ENCODE measurements at places on chromosomes 2 and 18.

DNA sequence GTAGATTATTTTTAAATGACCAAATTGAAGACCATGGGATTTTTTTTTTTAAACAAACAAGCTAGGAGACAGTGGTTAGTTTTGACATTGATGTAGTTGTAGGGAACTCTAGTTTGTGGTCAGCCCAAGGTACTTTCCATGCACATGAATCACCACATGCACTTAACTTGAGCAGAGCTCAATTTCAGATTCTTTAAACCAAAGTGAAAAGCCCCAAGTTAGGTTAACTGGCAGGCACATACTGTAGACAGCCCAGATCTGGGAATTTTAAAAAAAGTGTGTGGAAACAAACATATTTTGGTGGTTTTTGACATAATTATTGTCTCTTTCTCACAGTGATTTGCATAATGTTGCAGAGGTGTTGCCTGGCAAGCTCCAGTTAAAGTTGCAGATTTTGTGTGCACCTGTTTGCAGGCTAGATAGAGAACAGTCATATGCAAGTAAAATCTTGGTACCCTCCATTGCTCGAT is 88.4 kb downstream of the BCL2L11 start:
- DNase-seq, result no peak

DNA sequence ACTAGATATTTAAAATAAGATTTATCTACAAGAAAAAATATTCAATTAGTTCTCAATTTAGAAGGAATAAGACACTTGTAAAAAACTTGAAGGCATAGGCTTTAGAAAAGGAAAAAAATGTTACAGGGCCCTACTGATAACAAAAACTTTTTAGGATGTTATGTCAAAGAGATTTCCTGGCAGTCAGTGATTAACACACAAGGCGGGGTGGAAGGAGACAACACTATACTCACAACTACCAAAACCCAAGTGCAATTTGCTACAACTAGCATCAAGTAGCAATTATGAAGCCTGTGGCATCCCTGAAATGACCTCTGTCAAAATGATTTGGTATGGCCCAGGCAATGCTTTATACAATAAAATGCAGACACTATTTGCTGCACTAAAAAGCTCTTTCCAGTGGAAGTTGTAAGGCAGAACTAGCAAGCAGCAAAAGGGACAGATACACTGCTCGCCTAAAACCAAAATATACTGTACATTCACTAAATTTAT is 15.3 kb downstream of the STRN start:
- no peak for DNase-seq

DNA sequence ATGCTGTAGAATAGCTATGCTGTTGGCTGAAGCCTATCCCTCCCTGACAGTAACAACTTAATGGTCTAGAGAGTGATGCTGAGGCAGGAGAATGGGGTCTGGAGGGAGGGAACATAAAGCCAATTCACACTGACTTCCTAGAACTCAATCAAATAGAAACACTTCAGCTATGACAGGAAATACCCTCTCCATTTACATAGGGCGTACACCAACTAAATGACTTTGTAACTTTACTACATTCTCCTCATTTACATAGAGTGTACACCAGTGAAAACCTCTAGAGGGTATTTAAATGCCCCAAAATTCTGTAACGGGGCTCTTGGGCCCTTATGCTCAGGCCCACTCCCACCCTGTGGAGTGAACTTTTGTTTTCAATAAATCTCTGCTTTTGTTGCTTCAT is 41.5 kb downstream of the YPEL5 start:
- no peak for DNase-seq

DNA sequence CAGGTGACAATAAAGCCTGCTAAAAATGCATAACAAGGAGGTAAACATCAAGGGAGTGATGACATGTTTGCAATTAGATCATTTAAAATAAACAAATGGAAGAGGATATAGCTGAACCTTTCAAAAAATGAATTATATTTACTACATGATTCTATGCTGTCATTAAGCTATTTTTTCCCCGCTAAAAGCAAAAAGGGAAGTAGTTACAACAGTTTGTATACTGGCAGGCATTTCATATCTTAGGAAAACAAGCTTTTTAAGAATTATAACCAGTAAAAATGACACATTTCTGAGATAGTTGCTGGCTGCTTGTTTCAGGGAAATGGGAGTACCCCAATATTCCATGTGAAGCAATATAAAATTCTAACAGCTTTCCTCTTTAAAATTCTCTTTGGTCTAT is 89.1 kb upstream of the ITGB6 start:
- no peak for DNase-seq

- DNase-seq, result no peak
Observed at GRCh38 chr2:34498561-34498960, 899.5 kb upstream of the FAM98A start.

- DNase-seq, result no peak
Observed at GRCh38 chr2:96964221-96964905, 22.0 kb downstream of the FAM178B start.

- no peak for DNase-seq
Observed at GRCh38 chr2:239020541-239021041, 172.7 kb downstream of the TWIST2 start.

DNA sequence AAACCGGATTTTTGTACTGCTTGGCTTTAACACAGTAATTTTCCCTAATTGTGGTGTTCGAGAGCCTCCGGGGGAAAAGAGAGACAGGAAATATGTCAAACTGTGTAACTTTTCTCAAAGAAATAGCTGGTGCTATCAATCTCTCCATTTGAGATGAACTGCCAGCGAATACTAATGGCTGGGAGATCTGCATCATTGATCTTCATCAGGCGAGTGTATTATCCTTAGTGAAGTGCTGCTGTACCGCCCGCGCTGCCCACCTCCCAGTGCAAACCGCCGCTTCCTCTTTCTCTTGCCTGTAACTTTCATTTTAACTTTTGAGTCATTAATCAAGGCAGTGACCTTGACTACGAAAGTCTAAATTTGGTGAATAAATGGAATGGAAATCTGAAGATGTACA is 246.1 kb upstream of the ST6GAL2 start:
- DNase-seq, result no peak

DNA sequence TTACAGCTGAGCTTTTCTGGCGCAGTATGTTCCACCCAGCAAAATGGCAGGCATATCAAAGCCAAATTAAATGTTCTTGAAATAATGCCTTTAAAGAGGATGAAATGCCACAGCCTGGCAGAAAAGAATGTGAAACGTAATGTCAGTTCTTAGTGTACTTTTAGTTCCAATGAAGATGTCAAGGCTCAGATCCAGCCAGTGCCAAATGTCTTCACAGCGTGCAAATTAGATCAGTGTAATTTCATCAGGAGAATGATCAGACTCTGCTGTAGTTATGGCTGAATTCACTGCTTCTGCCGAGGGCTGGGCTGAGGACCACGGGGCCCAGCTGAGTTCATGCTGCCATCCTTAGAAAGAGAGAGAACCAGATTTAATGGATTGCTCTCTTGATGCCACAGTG is 78.7 kb upstream of the ITGA4 start:
- DNase-seq, result no peak
